ENCODE measurements at places on chromosomes 2 and 18. TPM values are rescaled to one million over a fixed set of nuclear protein-coding genes. Genes with fewer than 3 reads are reported as not detected.

The SPC25 gene
- 0.49 TPM for total RNA-seq

The MDH1B gene
- total RNA-seq = 2.4 TPM

The GALNT5 gene
- total RNA-seq = 11.7 TPM

The SEMA4F gene
- 12.5 TPM for total RNA-seq

The LDLRAD4 gene
- total RNA-seq = 51.0 TPM

The HRH4 gene
- not detected for total RNA-seq

The STK36 gene
- total RNA-seq = 71.1 TPM

The EVA1A gene
- 0.43 TPM for total RNA-seq

The EFHD1 gene
- 6.0 TPM for total RNA-seq

DNA sequence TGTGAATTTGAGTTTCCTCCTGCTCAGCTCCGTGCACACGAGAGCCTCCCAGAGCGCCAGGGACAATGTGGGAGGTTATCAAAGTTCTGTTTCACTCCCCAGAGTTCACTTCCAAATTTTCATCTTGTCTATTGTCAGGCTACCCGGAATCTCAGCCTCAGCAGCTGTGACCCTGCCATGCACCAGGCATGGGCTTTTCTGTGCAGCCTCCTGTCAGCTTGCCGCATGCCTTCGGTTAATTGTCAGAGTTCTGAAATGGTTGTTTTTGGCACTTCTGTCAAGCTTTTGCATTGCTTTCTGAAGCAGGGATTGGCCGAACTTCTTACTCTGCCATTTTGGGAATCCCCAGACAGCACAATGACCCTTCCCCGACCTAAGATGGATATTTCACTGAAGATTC, 60.4 kb downstream of the SH3YL1 start:
- no peak for DNase-seq

GRCh38 chr2:64101141-64101591, 43.1 kb downstream of the PELI1 start:
- no peak for DNase-seq

- DNase-seq = no peak
Observed at GRCh38 chr2:105836840-105837692, 92.4 kb downstream of the NCK2 start.

DNA sequence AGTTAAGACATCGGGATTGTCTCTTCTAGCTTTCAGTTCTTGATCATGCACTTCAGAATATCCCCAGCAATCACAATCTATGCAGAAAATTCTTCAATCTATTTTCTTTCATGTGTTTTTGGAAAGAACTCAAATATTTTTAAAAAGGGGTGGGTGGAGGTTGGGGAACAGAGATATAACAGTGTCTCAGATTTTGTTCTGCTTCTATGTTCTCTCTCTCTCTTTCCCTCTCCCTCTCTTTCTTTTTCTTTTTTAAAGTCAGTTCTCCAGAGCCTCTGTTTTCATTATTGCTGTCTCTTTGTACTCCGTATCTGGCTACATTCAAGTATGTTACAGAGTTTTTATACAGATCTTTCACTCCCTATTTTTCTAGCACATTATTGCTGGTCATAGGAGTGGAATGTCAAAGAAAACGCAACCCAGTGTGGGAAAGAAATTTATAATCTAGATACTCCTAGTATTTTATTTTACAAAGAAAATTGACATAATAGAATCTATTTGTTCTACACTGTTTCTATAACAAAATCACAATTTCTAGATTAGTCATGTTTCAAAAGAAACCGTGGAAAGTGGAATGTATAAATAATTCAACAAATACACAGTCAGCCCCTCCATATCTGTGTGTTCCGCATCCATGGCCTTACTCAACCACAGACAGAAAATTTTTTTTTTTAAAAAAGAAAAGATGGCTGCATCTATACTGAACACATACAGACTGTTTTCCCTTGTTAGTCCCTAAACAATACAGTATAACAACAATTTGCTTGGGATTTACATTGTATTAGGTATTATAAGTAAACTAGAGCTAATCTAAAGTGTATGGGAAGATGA, 11.2 kb upstream of the NEMP2 start:
- DNase-seq = no peak

- DNase-seq = no peak
Observed at GRCh38 chr18:41396861-41397260, 558.2 kb upstream of the PIK3C3 start.

GRCh38 chr2:172693037-172693436, 42.6 kb upstream of the RAPGEF4 start:
- DNase-seq = peak; percentile 32

GRCh38 chr2:100380681-100381080, 36.8 kb downstream of the CHST10 start:
- DNase-seq = no peak

DNA sequence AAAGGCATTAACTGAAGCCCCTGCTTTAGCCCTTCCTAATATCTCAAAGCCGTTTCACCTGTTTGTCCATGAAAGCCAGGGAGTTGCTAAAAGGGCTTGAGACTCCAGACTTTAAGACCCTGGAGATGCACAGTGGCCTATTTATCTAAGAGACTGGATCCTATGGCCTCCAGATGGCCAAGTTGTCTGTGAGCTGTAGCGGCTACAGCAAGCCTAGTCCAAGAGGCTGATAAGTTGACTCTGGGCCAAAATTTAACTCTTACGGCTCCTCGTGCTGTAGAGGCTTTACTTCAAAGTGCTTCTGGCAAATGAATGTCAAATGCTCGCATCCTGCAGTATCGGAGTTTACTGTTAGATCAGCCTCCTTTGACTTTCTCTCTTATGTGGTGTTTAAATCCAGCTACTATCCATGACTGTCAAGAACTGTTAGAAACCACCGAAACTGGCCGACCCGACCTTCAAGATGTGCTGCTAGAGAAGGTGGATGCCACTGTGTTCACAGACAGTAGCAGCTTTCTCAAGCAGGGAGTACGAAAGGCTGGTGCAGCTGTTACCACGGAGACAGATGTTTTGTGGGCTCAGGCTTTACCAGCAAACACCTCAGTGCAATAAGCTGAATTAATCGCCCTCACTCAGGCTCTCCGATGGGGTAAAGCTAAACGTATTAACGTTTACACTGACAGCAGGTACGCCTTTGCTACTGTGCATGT, 336.7 kb upstream of the CNTNAP5 start:
- DNase-seq = no peak

DNA sequence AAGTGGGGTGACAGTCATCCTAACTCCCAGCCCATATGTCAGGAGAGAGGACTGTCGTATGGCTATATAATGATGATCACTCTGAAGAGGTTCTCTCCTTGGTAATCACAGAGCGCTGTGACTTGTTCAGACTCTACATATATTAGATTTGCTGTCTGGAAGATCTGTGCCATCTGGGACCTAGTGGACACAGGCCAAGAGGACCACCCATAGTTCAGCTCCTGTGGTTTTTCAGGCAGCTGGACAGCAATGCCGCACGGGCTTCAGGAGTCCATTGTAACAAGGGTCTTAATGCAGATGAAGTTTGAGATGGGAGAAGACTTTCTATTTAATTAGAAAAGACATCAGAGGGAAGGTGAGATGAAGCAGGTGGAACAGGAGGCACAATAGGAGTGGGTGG, 40.1 kb upstream of the EPHA4 start:
- no peak for DNase-seq

DNA sequence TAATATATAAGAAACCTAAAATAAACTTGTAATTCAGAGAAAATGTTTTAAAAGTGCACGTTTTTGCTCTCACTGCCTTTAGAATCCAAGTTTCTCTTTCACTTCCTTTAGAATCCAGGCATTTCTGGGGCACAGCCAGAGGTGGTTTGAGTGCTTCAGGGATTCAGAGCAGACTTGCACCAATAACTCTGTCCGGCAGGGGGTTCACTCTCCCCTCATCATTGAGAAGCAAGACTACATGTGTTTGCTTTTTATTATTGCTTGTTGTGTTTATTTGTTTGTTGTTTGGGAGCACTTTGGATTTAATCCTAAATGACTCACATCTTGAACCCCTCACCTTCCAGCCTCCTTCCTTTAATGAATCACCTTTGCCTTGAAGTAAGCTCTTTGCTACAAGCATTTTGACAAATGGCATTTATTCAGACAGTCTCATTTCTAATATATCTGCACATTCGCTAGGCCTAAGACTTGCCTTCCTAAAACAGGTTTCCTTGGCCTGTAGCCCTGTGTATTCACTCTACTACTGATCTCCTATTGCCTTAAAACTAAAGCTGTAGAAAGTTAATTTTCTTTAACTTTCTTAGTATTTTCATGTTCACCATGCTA, 233.5 kb upstream of the ATP5MC3 start:
- DNase-seq = peak; percentile 42

GRCh38 chr2:60405271-60405919, 148.1 kb downstream of the BCL11A start:
- DNase-seq = no peak

DNA sequence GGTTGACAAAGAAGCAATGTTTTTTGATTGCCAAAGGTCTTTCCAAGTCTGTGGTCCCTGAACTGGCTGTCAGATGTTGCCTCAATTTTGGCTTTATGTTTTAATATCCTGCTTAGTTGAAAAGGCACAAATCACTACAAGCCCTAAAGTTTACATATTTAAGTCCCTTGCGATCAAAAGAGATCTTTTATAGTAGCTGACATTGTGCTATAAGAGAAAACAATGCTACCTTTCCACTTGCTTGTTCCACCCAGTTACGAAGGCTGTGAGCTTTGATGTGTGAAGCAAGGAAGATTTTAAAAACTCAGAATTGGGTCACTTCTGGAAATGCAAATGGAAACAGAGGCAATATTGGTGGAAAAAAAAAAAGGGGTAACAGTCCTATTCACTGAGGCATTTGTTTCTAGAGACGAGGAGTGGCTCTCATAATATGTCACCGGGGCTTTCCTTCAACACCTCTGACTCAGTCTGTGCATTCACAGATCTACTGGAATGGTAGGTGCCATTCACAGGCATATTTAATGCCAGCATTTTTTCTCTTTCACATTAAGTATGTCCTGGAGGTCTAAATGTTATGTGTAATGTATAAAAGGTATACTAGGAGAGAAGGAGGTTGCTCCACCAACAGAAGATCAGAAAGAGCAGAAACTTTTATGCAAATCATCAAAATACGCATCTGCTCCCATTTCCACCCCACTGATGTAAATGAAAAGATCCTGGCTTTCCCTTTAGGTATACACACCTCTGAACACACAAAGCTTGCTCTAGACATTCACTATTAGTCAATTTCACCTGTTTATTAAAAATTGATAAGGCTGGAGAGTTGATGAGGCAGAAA, 91.8 kb downstream of the TGIF1 start:
- no peak for DNase-seq

DNA sequence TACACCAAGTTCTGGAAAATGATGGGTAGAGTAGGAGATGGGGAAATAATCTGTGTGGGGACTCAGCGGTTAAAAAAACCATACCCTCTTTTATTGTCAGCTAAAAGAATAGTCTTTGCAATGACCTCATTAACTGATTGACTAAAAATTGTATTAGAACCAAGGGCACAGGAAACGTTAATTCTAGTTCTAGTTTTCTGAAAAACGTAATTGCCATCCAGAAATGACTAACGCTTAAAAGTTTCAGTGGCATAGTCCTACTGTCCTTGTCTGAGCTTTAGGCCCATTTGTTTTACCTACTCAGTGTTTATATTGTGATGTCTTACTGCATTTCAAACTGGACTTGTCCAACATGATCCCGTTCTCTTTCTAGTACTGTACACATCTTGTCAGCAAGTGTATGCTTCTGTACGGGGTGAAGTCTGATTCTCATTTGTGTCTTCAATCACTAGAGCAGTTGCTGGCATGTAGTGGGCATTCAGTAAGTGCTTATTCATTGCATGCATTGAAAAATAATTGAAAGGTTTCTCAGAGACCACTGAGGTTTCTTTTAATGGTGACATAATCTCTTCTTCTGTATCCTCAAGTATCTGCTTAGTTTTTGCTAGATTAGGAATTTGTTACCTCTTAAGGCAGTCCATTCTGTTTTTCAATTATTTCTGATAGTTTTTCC, 81.5 kb downstream of the ZNF407 start:
- DNase-seq = no peak

- DNase-seq = no peak
Observed at GRCh38 chr2:131033786-131034121, 59.5 kb downstream of the FAM168B start.

DNA sequence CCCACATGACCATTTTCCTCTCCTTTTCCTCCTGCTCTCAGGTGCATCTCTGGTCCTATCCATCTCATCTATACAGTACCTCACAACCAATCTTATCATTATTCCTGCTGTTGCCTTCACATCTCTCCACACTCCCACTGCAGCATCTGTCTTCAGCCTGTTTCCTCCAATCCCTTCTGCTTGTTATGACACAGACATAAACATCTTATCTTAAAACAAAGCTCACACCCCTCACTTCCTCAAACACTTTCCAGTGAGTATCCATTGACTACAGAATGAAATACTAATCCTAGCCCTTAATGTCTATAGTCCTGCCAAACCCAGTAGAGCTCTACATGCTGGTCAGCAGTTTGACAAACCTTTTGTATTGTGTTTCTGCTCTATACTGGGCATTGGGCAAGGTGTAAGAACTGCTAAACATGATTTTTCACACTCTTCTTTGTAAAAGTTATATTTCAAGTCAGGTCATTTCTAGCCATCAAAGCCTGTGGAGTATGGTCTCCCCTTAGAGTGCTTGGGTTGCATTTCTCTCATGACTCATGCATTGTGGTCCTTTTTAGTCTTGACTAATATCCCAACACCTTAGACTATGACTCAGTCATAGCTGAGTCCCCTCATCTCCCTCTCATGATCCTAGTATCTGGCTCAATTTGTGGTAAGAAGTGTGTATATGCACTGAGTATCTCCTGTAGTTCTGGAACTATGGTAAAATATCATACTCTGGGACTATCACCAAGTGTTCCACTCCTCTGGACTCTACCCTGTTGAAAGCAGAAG, 187.0 kb downstream of the CYRIA start:
- DNase-seq = no peak

- no peak for DNase-seq
Observed at GRCh38 chr2:108220942-108221541, 18.7 kb upstream of the SULT1C3 start.

- no peak for DNase-seq
Observed at GRCh38 chr2:238107525-238108422, 7.6 kb downstream of the ESPNL start.

DNA sequence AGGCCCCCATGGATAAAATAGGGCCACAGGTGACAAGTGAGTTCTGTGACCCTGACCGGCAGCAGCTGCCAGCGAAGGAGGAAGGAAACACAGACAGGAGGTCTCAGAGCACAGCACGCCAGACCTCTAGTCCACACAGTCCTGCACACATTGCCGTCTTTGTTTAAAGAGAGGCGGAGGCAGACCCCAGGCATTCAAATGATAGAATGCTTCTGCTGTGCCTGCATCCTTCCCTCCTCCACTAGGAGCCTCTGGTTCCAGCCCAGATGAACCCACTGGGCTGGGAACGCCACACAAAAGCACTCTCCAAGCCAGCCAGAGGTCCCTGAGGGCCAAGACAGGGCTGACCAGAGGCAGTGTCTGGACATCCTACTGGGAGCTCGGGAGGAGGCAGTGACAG, 118.7 kb downstream of the KLHL29 start:
- no peak for DNase-seq

GRCh38 chr18:55875371-55875901, 287.4 kb upstream of the TCF4 start:
- no peak for DNase-seq
